ENCODE measurements at places on chromosomes 7 and 10.

- no peak for DNase-seq
These were observed 102.4 kb downstream of the CFTR start for GRCh38 chr7:117582219-117582704.

GRCh38 chr10:126242397-126243260 is 145.6 kb downstream of the ADAM12 start:
- no peak for DNase-seq

- DNase-seq, result no peak
These were observed 31.9 kb downstream of the FBXW4 start for GRCh38 chr10:101663097-101663496.

DNA sequence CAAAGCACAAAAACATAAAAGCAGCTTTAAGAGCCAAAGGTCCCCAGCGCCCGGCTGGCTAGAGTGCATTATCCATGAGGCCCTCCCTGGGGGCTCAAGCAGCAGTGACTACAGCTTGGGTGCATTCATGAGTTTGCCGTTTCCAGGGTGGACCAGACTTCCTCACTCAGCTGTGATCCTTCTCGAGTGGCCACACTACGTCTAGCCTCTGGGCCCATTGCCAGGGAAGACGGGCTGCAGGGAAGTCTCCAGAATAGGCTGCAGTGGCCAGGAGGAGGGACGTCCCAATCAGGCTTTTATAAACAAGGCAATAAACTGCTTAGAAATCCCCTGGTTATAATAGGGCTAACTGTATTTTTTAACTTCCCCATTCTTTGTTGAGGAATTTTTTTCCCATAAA is 89.4 kb upstream of the C1QL3 start:
- no peak for DNase-seq

- no peak for DNase-seq
These were observed 56.0 kb downstream of the MKLN1 start for GRCh38 chr7:131383417-131384285.

DNA sequence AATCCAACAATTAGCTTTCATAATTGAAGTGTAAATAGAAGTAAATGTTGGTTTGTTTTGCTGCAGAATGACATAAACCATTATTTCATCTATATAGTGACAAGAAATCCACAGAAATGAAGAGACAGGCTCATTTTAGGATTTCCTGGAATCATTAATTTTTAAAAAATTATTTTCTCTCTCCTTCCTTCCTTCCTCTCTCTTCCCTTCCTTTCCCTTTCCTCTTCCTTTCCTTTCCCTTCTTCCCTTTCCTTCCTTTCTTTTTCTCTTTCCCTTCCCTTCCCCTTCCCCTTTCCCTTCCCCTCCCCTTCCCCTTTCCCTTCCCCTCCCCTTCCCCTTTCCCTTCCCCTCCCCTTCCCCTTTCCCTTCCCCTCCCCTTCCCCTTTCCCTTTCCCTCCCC is 51.2 kb upstream of the KMT2C start:
- DNase-seq, result no peak

DNA sequence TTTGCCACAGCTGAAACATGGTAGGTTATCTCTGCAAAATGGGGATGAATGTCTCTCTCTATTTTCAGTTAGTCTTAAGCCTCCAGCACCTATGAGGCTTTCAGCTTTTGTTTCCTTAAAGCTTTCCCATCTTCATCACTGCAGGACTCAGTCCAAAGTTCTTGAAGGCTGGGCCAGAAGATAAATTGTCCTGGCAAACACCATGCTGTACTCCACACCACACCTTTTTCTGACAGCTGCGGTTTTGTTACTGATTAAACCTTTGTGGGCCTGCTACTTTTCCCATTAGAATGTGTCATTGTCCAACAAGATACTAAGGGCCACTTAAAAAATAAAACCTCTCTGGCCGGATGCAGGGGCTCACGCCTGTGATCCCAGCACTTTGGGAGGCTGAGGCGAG is 87.2 kb upstream of the A1CF start:
- DNase-seq, result no peak

- DNase-seq, result no peak
These were observed 533.5 kb upstream of the COBL start for GRCh38 chr7:51850126-51850525.

GRCh38 chr10:76401006-76401405 is 969.6 kb downstream of the LRMDA start:
- no peak for DNase-seq

GRCh38 chr7:81725003-81725811 is 44.6 kb downstream of the HGF start:
- no peak for DNase-seq

All from H9 (cell line).